GM19239 (cell line): ENCODE measurements at places on chromosomes 16 and 17.

- no peak for DNase-seq
These were observed 506.2 kb downstream of the WWOX start for GRCh38 chr16:78605548-78606101.

DNA sequence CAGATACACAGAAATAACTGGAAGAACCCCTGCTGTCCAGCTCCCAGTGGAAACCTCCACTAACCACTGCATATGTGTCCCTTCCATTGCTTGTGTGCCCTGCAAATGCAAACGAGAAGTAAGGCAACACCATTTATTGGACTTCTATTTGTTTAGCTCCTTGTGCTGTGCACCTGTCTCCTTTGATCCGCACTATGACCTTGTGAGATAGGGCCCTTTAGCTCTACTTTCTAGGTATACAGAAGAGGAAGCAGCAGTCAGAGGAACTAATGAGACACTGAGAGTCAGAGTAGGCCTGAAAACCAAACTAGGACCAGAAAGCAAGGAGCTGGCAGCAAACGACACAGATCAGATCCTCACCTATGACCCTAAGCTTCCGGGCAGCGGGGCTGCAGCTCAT, 22.4 kb downstream of the SOX9 start:
- no peak for DNase-seq

DNA sequence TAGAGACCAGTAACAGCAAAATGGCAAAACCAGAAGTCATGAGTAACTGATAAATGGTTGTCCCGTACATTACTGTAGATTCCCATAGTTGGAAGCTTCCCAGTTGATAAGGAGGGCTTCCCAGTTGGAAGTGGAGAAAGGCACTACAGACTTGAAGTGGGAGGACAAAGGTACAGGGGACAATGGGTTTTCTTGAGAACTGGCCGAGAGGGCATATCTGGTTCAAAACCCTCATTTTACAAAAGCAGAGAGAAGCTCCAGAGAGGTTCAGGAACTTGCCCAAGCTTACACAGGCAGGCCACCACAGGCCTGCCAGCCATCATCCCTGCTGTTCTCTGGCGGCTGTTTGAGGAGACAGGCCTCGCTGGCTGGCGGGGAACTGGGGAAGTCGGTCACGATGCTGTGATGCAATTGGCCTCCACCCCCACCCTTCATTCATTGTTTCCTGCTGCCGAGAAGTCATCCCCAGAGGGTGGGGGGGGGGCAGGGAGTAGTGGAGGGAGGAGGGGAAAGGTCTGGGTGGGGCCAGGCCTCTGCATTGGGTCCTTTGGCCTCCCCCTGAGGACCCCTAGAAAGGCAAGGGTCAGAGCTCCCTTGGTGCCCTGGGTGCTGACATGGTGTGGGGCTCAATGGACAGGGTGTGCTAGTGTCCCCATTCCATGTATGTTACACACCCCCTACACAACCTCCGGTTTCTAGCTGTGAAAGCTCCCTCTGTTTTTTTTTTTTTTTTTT, 3.0 kb downstream of the UBALD2 start:
- no peak for DNase-seq

DNA sequence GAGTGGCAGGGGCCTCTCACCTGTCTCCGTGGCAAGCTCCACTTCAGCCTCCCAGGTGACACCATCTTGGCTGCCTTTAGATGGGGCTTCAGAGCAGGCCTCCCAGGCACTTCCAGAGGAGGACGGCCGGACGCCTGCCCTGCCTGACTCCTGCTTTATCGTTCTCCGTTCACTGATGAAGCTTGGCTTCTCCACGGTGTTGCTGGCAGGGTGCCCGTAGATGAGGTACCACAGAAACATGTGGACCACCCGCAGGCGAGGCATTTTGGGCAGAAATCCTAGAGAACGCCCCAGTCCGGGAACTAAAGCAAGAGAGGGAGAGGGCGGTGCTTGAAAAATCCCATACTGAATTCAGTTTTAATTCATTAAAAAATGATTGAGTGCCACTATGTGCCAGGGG, 54.5 kb downstream of the GTF3C1 start:
- DNase-seq: no peak

DNA sequence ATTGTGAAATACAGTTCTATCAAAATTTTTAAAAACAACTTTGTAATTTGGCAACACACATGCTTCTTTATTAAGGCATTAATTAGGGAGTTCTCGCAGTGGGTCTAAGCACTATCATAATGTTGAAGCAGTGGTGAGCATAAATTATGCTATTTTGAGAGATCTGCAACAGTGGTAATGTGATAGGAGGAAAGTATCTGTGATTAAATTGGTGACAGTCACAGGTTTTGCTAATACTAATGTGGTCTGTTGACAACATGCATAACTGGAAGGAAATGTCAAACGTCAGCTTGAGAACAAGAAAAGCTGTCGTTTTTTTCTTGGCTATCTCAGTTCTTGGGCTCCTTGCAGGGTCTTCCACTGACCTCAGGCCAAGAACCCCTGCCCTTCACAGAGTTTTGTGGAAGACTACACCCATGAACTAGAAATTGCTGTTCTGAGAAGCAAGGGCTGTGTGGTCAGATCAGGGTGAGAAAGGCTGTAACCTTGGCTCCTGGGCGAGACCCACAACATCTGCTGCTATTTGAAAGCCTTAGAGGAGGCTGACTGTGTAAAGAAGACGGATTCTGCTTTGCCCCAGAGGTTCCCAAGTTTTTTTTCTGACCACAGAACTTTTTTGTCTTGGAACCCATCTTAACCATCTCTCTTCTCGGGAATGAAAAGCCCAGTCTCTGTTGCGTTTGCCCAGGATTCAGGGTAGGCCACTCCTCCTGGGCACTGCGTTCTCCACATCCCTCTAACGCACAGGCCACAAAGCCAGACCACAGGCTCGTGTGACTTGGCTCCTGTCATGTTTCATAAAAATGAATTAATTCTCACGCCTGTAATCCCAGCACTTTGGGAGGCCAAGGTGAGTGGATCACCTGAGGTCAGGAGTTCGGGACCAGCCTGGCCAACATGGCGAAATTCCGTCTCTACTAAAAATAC, 13.9 kb downstream of the ATP2A1 start:
- DNase-seq: no peak

GRCh38 chr16:13012601-13013000, 111.2 kb downstream of the SHISA9 start:
- no peak for DNase-seq

DNA sequence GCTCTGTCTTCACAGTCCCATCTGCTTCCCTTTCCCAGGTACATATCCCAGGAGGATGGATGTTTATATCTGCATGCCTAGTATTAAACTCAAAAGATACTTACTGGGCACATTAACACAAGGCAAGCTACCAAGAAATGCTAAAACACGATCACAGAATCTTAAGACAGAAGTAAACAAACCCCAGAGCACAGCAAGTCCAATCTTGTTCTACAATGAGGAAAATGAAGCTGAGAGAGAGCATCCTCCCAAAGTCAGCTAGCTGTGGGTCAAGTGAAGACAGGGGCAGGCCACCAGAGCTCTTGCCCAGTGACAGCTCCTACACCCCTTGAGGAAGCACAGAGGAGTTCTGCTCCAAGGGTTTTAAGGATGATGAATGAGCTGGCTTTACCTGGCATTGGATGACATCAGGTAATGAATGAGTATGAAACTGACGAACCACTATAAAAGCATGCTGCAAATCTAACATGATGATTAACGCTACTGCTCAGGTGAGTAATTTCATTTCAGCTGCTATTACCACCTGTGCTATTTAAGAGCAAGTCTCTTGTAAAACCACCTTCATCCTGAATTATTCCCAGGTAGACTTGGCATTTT, 20.3 kb downstream of the XPO6 start:
- no peak for DNase-seq

DNA sequence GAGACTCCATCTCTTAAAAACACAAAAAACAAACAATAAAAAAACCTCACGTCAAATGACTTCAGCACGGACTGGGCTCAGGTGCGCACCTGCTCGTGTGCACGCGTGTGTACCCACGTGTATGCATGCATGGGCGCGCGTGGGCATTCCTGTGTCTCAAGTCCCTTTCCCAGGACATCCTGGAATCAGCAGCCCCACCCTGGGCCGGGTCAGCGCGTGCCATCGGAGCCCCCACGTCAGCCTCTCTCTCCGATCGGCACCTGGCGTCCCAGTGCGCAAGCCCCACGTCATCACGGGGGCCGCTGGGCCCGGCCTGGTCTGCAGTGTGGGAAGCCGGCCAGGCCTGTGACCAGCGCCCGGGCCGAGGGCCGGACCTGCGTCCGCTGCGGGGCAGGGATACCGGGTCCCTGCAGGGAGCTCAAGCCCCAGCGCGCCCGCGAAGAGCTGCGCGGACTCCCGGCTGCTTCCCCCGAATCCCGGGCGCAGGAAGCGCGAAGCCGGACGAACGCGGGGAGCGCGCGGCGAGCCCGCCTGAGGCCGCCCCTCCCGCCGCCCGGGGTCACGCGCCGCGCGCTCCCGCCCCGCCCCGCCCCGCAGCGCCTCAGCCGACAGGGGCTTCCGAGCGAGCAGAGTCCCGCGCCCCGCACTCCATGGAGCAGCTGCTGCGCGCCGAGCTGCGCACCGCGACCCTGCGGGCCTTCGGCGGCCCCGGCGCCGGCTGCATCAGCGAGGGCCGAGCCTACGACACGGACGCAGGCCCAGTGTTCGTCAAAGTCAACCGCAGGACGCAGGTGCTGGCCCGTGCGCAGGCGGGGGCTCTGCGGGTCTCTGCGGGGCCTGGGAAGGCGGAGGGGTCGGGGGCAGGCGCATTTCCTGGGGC, at the start of gene FN3K:
Gene FN3K (plus strand): TSS at position 629 of the 880 bp plus-strand sequence. CDS start 22 bp downstream, at position 651.
- no peak for DNase-seq

DNA sequence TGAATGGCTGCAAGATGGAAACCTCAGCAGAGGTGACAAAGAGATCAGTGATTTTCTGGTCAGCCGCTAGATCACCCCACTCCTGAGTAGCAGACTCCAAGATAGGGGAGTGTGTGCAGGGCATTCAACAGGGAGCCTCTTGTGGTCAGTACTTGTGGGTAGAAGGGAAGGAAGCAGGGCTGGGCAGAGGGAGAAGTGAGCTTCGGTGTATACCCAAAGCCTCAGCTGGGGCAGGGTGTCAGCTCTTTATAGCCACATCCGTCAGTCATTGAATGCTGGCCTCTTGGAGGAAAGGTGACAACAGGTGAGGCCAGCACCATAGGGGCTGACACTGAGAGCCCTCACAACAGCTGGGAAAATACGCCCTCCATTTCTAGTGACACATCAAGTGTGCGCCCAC, 2.2 kb upstream of the SLC12A3 start:
- DNase-seq: no peak

DNA sequence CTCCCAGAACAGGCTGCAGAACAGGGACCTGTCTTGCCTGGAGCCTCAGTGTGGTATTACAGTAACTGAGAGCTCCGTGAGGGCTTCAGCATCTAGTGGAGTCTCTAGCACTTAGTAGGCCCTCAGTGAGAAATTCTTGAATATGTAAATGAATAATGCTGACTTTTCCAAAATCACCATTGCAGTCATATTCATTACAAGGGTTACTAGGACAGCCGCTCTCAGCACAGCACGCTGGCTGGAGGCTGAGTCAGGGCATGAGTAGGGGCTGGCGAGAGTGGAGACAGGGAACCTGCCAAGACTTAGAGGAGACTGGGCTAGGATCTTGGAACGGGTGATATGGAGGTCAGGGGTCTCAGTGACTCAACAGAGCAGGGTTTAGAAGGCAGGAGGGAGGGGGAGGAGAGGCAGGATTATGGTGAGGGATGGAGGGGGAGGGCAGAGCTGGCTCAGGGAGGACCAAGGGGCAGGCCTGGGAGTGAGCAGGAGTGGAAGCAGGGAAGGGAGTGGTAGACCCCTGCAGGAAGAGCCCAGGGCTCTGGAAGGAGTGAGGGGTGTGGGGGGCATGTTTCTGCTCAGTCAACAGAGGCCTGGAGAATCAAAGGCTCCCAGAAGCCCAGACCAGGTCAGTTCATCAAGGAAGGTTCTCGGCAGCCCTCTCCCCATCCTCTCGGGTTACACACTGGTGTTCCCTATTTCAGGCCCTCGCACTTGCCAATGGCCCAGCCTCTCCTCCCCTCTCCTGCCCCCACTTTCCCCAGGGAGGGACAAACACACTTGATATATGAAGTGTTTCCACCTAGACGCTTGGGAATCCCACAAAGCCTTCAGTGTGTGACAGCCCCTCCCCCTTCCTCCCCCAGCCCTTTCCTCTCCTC, 42.3 kb downstream of the FZD2 start:
- no peak for DNase-seq

GRCh38 chr17:51164911-51165679, 1.1 kb upstream of the NME2 start:
- DNase-seq: no peak

GRCh38 chr17:80591788-80592187, 47.1 kb downstream of the RPTOR start:
- no peak for DNase-seq

DNA sequence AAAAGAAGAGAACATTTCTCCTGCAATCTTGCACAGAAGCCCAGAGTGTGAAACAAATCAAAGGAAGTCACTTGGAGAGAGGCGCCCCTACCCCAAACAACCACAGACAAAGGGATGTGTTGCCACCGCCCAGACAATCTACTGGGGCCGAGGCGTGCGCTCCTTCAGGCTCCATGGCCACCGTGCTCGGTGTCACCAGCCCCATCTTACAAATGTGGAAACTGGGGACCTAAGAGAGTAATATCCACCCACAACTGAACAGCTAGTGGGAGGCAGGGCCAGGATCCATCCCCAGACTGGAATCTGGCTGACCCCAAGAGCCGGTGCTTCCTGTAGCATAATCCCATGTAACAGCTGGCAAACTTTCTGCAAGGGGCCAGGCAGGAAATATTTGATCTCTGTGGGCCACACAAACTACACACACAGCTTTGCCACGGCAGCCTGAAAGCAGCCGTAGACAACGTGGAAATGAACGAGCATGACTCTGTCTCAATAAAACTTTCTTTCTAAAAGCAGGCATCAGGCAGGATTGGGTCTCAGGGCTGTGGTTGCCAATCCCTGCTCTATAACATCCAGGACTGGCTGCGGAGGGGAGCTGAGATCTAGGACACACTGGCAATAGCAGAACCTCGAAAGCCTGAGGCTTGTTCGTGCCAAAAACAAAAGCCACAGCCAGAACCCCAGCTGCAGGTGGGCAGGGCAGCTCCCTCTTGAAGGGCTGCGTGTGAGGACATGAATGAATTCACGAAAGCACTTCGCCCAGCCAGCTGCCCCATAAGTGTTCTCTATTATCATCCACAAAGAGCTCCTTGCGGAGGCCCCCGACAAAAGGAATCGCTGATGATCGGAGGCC, 26.6 kb upstream of the GINS2 start:
- no peak for DNase-seq

GRCh38 chr16:86379505-86379846, 130.9 kb upstream of the FOXF1 start:
- DNase-seq: no peak

GRCh38 chr17:44928950-44929720, 13.8 kb upstream of the GFAP start:
- no peak for DNase-seq

- no peak for DNase-seq
These were observed 34.9 kb upstream of the TANC2 start for GRCh38 chr17:62931101-62931500.

- DNase-seq: no peak
These were observed 42.0 kb downstream of the SOCS3 start for GRCh38 chr17:78317794-78318400.

- no peak for DNase-seq
These were observed 42.4 kb upstream of the LONP2 start for GRCh38 chr16:48201515-48202201.

- no peak for DNase-seq
These were observed 547.2 kb downstream of the KCNJ2 start for GRCh38 chr17:70716551-70716950.

GRCh38 chr17:7927596-7927995, 2.1 kb downstream of the KCNAB3 start:
- no peak for DNase-seq

GRCh38 chr17:32625971-32626370, 139.2 kb downstream of the CDK5R1 start:
- DNase-seq: no peak

- no peak for DNase-seq
These were observed 7.2 kb downstream of the SPNS3 start for GRCh38 chr17:4440690-4441686.

- DNase-seq: no peak
These were observed 39.8 kb downstream of the ZNF778 start for GRCh38 chr16:89257281-89257731.
